Stimulated activated naive CD4-positive, alpha-beta T cell (primary cell): ENCODE measurements at places on chromosomes 5 and 9.
A peak's percentile ranks its signal among the peaks of the same experiment; 100 is the strongest.

DNA sequence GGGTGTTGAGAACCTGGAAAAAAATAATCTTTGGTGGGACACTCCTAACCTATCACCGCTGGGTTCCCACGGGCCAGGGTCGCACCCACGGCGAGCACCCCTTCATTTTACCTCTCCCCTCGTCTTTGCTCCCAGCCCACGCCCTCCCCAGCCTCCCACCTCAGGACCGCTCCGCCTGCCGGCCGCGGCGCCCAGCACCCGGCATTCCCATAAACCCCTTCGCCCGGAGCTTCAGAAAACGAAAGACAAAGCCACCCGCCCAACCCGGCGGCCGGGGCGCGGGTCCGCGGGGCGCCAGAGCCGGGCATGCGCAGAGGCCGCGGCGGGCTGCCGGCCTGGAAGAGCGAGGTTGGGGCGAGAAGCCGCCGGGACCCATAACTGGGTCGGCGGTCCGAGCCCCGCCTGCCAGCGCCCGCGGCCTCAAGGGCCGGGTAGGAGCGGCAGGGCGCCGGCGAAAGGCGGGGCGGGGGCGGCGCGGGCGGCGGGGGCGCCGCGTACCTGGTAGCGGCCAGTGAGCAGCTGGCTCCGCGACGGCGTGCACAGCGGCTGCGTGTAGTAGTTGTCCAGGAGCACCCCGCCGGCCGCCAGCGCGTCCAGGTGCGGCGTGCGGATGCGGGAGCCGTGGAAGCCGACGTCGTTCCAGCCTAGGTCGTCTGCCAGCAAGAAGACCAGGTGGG lies 533 bp downstream of the ARSB start:
- DNase-seq, result peak; percentile 65

DNA sequence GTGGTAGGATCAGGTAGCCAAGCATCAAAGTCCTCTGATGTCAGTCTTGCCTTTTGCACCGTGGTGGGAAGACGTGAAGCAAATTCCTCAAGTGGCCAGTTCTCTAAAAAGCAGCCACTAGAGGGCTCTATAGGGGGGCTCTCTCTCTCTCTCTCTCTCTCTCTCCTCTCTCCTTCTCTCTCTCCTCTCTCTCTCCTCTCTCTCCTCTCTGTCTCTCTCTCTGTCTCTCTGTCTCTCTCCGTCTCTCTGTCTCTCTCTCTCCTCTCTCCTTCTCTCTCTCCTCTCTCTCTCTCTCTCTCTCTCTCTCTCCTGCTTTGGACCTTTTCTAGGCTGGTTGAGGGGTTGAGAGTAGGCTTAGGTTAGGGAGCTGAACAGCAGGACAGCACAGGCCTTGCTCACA lies 13.9 kb upstream of the OSMR start:
- no peak for DNase-seq

- DNase-seq, result no peak
Measured at GRCh38 chr5:113273948-113274347, 160.8 kb downstream of the TSSK1B start.

DNA sequence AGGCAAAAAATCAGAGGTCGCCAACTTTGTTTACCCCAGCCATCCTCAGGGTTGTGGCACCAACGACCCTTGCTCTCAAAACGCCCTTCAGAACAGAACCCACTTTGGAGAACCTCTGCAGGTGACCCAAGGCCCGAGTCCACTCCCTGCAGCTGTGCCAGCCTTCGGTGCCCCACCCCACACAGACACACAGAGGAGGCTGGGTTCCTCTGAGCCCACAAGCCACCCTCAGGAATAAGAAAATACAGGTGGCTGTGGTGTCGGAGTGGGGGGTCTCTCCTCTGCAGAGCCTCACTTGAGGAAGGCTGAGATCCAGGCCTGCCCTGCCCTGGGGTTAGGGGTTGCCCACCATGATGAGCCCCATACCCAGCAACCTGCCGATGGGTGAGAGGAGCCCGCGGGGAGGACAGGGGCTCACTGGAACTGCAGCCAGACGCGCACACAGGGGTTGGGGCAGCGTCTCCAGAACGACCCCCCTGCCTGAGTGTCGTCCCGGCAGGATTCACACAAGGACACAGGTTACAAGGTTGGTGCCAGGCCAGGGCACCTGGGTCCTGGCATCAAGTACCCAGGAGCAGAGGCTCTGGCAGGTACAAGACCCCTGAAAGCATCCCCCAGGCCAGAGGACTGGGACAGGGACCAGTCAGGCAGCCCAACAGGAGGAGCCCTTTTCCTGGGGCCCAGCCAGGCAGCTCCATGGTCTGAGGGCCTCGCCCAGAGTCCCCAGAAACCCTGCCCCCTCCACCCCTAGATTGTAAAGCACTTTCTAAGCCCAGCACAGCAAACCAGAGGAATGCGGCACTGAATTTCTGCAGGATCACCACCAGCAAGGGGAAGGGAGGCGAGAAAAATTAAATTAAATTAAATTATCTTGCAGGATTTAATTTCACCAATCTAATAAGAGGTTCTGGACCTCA lies 40.0 kb downstream of the NACC2 start:
- DNase-seq, result no peak

GRCh38 chr5:76475385-76475784 lies 72.3 kb downstream of the IQGAP2 start:
- no peak for DNase-seq

DNA sequence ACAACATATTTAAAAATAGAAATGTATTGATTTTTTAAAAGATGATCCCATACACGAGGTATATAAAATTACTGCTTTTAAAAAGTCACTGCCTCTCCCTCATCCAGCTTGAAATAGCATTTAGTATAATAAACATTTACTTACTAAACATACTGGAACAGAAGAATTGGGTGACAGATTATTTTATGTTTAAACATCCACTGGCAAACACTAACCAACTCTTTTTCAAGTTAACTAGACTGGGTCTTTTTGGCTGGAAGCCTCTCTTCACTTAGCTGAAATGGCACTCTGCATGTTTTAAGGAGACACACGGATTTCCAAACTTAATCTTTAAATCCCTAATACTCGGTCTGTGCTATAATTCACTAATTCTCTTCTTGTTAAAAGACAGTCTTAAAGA lies 19.0 kb downstream of the CTXN3 start:
- DNase-seq, result no peak

DNA sequence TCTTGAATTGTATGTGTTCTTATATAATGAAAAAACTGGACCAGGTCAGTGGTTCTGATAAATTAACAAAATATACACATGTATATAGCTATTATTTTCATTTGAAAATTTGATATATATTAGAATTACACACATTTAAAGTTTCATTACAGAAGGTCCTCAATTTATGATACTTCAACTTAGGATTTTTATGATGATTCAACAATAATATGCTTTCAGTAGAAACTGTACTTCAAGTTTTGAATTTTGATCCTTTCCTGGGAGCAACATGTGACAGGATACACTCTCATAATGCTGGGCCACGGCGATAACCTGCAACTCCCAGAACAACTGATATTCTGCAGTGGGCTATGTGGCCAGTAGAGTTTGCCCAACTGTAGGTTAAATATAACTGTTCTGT lies 344.7 kb downstream of the TAF11L14 start:
- no peak for DNase-seq

DNA sequence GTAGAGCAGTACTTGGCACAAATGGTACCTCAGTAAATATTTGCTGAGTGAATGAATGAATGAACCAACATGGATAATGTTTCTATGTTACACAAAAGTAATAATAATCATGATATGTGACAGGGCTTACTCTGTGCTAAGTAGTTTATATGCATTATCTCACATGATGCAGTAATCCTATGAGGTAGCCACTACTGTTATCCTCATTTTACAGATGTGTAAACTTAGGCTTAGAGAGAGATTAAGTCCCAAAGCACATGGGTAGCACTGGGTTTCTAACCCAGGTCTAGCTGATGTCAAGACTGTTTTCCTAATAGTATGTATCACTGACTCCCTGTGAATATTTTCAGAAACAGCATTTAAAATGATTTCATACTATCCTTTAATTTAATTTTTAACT lies 44.1 kb upstream of the VDAC1 start:
- no peak for DNase-seq

- no peak for DNase-seq
Measured at GRCh38 chr9:36056896-36057295, 20.2 kb downstream of the RECK start.

DNA sequence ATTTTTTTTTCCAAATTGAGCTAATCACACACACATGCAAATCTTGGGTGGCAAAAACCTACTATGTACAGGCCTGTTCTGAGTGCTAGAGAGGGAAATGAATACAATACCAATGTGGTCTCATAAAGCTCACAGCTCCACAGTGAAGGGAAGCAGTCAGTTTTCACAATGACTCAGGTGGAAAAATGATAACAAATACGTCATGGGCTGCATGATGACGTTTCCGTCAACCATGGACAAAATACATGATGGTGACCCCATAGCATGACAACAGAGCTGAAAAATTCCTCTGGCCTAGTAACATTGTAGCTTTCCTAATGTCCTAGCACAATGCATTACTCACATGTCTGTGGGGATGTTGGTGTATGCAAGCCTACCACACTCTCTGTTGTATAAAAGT lies 252.5 kb downstream of the TRIM32 start:
- DNase-seq, result no peak

- DNase-seq, result no peak
Measured at GRCh38 chr5:157516626-157517325, 56.8 kb downstream of the NIPAL4 start.

GRCh38 chr5:103487822-103488493 lies 74.6 kb downstream of the NUDT12 start:
- no peak for DNase-seq

DNA sequence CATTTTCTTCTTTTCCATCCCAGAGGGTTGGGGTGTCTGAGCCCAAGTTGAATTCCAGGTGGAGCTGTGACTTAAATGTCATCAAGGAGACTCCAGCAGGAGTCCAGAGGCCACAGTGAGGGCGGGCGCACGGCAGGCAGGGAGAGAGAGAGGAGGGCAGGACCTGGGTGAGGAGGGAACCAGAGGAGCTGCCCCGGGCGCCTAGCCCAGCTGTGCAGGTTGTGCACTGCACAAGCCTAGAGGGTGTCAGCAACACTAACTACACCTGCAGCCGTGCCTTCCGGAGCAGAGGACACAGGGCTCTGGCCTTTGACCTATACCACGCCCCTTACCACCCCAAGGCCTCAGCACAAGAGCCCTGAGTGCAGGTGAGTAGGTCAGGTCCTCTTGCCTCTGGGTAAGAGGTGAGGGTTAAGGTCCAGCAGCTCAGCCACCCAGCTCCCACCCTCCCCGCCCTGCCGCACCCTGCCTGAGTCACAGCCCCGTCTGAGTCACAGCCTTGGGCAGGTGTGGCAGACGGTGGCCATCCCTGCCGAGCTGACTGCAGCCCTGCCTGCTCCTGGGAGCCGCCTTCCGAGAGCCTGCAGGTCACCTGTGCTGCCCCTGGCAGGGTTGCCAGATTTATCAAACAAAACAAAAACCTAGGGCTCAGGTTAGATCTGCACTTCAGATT lies 6.4 kb upstream of the AGPAT2 start:
- DNase-seq, result no peak

GRCh38 chr5:154200221-154200620 lies 9.7 kb downstream of the GALNT10 start:
- no peak for DNase-seq

DNA sequence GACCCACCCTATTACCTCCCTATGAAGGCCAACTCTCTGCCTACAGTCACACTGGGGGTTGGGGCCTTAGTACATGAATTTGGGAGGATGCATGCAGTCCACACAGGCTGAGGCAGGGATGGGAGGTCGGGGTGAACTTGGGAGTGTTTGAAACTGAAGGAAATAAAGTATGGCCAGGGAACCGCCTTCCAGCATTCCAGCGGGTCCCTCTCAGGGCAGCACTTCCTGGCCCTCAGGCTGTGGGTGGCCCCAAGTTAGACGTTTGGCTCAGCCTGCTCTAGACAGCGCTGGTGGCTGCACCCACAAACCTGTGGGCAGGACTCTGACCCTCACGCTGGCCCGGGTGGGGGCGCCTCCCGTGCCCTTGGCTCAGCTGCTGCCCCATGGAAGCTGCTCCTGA lies 74.3 kb downstream of the UBE2QL1 start:
- DNase-seq, result no peak

- DNase-seq, result peak; percentile 54
Measured at GRCh38 chr9:34047864-34048726, 592 bp downstream of the UBAP2 start.

DNA sequence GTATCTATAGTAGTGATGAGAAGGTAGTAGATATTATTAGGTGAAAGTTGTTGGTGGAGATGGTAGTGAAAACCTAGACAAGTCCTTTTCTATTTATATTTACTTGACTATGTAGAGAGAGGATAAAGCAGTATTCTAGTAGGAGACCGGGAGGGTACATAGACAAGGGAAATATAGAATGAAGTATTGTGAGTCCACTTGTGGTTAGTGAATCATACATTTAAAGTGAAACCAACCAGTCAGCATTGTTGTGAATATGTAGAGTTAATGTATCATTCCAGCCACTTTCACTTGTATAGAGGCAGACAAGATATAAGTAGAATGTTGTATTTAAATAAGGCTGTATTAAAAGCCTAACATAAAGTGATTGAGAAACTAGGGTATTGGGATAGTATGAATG lies 1711.3 kb upstream of the ACO1 start:
- DNase-seq, result no peak

DNA sequence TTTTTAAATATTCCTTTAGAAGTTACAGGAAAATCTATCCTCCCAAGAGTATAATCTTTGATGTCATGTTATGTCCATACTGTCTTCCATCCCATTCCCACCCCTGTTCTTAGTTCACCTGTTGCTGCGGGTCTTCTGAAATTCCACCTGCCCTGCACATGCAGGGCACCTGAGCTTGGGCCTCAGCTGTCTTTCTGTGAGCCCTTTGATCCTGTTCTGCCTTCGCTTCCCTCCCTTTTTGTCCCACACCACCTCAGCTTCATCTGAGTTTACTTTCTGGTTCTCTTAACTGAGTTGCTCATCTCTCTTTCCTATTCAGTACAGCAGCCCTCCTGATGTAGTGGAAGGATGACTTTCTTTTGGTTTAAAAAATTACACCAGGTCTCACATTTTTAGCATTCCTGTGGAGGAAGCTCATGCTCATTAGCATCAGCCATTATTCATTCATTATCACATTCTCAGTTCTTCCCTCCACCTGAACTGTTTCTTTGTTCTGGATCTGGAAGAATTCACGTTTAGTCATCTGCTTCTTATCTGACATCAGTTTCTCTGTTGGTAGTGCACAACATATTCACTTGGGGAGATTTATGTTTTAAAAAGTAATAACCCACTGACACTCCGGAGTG lies 211.0 kb downstream of the ADCY2 start:
- DNase-seq, result no peak

- no peak for DNase-seq
Measured at GRCh38 chr5:150789450-150789849, 10.9 kb downstream of the SMIM3 start.

DNA sequence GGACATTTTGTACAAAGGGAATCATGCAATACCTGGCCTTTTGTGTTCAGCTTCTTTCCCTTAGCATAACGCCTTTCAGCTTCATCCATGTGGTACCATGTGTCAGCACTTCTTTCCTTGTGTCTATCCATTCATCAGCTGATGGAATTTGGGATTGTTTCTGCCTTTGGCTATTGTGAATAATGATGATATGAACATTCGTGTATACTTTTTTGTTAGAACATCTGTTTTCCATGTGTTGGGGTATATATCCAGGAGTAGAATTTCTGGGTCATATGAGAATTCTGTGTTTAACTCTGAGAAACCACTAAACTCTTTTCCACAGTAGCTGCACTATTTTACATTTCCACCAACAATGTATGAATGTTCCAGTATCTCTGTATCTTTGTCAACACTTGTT lies 14.8 kb upstream of the PRRC2B start:
- DNase-seq, result no peak
